ENCODE measurements at places on chromosomes 11 and 22.

DNA sequence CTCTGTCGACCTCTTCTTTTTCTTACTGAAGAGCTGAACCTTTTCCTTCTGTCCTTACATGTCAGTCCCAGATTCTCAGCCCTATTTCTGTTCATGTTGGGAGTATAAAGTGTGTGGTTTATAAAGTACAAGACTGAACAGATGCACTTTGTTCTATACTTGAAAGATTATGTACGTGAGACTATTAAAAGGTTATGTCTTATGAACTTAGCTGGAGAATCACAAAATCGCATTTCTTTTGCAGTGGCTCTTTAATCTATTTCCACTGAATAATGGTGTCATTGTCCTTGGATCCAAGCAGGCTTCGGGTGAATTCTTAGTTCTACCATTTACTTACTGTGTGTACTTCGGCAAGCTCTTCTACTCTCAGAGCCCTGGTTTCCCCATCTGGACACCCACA is 558.4 kb downstream of the TMEM135 start:
- no peak for DNase-seq

GRCh38 chr11:43278193-43278956 is 33.4 kb upstream of the API5 start:
- no peak for DNase-seq

GRCh38 chr11:34052608-34053160 is 1.2 kb downstream of the CAPRIN1 start:
- DNase-seq = no peak

DNA sequence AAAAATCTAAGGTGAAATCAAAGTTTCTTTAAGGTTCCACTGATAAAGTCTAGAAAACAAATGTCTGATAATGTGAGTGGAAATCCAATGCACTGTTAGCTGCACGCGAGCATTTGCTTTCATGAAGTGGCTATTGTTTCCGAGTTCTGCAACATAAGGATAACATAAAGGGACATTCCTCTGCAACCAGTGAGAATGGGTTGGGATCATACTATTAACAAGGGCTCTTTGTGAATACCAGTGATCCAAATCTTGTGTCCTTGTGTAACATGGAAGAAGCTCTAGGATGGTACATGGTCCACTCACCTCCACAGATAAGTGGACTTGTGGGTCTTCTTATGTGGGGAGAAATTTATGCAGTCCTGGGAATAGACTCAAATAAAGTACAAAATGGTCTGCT is 24.6 kb downstream of the APIP start:
- DNase-seq = no peak

GRCh38 chr11:46370253-46370652 is 11.2 kb upstream of the MDK start:
- DNase-seq = no peak

GRCh38 chr11:119196833-119197483 is 9.2 kb upstream of the CBL start:
- peak; percentile 80 for DNase-seq

DNA sequence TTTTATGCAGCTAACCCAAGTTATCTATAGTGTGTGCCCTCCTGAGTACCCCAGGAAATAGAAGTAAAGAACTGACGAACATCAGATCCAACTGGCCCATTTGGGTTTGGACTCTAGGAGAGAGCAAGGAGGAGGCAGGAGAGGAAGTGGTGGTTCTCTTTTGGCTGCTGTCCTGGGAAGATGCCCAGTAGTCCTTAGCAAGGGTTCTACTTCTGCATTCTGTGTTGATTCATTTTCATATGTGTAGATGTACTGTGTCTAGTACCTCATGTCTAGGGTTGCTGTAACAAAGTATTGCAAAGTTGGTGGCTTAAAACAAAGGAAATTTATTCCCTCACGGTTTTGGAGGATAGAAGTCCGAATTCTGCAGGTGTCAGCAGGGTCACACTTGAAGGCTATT is 6.6 kb upstream of the MMP27 start:
- DNase-seq = no peak

DNA sequence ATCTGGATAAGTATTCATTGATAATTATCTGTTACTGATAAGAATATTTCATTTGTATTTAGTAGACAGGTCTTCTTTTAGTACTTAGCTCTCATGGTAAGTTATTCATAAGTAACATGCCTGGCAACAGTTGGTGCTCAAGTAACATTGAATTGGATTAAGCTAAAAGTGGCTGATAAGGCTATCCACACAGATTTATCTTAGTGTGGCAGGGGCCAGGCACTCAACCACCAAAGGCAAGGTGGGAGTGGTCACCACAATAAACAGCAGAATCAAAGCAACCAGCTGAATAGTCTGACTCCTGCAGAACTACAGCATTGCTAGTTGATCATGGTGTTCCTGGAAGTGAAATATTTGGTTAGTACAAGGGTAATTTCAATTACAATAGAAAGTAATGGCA is 33.0 kb upstream of the NARS2 start:
- DNase-seq = no peak

DNA sequence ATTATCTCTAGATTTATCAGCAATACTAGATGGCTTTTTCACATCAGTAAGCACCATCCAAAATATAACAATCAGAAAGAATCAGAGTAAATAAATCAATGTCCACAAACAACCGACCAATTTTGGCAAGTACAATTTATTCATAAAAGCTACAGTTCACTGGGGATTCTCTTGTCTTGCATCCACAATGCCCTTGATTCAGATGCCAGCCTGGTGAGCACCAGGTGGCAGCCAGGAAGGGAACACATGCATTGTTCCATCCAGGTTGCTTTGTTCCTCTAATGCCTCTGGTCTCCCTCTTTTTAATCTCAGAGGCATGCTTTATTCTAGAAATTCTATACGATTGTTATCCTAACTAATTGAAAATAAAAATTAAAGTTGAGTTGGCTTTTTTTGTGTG is 242.1 kb upstream of the KIRREL3 start:
- no peak for DNase-seq

DNA sequence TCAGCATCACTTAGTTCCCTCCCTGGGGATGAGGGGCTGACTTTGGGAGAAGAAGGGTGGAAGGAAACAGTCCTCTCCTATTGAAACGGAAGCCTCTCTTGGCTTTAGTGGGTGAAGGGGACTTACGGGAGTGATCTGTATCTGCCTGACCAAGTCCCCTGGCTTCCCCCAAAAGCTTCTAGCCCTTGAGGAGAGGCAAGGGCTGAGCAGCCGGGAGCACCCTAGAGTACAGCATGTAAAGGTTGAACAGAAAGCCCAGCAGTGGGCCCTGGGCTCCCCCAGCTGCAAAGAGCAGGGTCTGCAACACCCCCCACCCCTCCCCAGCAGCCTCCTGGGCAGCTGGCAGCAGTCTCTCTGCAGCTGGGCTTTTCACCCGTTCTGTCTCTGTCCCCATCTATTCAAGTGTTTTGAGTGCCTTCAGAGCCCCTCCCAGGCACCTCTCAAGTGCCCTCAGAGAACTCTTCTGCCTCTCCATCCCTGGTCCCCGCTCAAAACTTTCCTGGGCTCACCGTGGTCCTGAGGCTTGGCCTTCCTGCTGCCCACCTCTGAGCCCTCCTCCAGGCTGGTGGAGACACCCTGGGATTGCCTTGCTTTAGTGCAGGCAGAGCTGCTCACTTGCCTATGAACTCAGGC is 2.7 kb downstream of the CAPN5 start:
- DNase-seq = no peak

DNA sequence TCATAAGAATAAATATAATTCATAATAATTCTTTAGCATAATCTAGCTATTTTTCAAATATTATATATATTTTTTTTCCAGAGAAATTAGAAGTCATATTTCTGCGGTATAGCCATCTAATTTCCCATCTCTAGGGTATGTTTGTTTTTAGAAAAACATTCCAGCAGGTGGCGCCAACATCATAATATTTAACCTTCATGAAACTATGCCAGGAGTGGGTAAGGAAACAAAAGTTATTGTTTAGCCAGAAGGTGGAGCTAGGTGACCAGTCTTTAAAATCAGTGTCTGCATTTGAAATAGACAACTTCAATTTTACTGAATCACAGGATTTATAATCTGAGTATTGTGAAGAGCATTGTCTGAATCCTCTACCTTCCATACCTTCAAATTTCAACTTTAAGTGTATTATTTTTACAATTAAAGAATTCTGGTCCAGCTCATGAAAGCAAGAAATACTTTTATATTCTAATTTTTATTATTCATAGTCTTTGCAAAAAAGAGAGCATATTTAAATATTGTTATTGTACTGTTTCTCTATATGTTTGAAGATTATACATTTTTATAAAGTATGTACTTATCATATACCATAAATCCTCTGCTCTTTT is 15.7 kb upstream of the CCDC179 start:
- peak; percentile 91 for DNase-seq

DNA sequence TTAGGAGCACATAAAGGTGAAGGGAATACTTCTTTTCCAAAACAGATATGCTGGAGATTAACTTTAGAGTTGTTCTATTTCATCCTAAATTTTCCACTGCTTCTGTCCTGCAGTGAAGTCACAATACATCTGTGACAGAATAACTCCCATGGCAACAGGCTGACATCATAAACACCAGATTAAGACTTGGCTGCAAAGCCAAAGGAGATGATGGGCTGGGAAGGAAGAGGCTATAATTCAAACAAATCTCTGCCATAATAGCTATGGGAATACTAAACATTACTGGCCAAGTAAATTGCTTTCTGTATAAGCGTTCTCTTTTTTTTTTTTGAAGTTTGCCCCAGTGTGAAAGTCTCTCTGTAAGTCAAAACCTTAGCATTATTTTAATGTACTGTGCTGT is 107.7 kb downstream of the CADM1 start:
- peak; percentile 85 for DNase-seq

DNA sequence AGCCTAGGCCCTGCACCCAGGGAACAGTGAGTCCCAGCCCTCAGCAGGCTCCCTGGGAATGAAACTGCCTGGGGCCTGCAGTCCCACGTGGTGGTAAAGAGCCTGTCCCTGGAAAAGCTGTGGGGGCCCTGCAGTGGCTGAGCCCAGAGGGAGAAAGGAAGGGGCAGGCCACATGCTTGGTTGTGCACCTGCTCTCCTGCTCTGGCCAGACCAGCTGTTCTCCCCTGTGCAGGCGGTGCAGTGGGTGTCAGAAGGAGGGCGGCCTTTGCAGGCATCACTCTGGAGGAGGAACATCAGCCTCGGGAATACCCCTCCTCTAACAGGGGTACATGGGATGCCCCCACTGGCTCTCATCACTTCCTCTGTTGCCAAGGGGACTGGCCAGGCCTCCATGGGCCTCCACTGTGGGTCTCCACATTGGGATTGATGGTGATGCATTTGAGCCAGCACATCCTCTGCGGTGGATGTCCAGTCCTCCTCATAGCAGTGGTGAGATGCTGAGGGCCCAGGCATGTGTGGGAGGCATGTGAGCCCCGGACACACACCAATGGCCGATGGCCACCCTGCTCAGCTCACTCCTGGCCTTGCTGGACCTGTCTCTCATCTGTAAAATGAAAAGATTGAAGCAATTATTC is 690.4 kb downstream of the BRD1 start:
- DNase-seq = no peak

- no peak for DNase-seq
Measured at GRCh38 chr22:37633089-37633624, 6.3 kb upstream of the SH3BP1 start.

DNA sequence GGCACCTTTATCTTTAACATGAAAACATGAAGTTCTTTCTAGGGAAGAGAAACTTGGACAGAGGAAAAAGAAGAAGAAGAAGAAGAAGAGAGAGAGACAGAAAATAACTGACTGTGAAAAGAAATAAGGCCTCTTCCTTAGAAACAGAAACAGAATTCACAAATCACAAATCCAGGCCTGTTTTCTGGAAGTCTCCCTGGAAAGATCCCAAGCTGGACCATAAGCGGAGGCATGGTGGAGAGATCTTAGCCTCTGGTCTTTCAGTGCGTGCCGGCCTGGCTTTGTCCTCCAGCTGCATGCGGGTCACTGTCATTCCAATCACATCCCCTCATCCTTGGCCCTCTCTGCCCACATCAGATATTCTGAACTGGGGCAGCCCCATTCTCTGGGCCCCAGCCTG is 6.9 kb downstream of the FXYD6 start:
- peak; percentile 71 for DNase-seq

DNA sequence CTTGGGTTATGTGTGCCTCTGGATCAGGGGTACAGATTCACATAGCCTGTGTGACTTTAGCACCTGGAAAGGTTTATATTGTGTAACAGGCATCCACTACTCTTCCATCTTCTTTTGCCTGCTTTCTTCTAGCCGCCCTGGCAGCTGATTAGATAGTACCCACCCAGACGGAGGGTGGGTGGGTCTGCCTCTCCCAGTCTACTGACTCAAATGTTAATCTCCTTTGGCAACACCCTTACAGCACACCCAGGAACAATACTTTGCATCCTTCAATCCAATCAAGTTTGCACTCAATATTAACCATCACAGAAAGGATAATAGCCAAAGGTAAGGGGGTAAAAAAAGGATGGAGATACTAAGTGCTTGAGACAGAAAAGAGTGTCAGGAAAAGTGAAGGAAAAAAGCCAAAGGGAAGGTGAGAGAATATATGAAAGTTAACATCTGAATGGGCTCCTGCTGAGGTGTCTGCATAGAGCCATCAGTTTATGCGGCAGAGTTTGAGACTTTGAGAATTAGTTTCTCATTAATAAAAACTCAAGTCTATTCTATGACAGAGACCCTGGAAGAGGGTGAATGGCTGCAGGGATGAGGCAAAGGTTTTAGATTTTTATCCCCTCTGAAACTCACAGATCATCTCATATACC is 2.6 kb upstream of the OR51B6 start:
- no peak for DNase-seq

DNA sequence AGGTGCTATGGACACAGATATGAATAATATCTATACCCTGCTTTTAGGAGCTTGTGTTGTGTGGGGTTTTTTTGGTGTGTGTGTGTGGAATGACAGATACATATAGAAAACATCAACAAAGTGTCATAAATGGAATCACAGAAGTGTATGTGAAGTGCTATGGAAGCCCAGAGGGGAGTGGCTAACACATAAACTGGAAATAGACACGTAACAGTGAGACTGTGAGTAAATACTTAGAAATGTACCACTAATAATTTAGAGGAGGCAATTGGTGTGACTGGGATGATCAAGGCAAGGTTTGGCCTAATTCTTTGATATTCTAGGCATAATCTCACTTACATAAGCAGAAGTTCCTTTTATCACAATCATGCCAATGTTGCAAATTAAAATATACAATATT is 169.3 kb upstream of the TENM4 start:
- DNase-seq = no peak

GRCh38 chr11:1387961-1388762 is 1.6 kb upstream of the BRSK2 start:
- no peak for DNase-seq

DNA sequence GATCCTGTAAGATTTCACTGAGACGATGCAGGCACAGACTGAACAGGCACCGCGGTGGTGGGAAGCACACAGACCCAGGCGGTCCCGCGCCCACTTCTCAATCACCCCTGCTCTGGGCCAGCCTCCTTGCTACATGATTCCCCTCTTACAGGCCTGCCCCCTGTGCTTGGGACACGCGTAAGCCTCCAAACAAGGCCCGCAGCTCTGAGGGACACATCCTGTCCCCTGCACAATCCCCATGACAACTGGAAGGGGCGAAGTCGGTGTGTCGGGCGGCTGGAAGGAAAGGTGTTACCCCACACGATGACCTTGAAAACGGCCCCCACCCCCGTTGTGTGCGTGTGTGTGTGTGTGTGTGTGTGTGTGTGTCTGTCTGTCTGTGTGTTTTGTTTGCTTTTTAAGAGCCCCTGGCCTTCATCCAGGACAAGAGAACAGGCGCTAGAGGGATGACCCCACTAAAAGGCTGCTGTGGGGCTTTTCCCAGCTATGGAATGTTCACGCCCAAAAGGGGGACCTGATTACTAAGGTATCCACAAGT is 13.1 kb downstream of the CELSR1 start:
- DNase-seq = no peak
